GF-D8 (cell line): ENCODE measurements at places on chromosomes 3 and 15.

DNA sequence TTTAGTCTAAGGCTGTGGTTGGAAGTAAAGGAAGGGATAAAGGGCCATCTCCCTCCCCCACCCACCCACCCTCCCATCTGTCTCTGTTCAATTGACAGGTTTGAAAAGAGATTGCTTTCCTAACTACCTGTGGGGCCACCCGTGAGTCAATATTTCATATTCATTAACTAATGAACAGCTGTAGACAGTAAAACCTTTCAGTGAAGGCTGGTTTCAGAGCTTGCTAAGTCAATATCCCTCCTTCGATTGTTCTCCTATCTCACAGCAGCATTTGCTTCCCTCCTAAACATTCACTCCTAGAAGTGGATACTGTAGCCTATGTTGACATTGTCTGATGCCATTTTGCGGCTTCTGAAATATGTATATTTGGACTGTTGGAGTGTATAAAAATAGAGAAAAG, 85.9 kb upstream of the SYNPR start:
- DNase-seq = no peak

- DNase-seq = no peak
Measured at GRCh38 chr15:99542828-99543227, 23.0 kb upstream of the MEF2A start.

DNA sequence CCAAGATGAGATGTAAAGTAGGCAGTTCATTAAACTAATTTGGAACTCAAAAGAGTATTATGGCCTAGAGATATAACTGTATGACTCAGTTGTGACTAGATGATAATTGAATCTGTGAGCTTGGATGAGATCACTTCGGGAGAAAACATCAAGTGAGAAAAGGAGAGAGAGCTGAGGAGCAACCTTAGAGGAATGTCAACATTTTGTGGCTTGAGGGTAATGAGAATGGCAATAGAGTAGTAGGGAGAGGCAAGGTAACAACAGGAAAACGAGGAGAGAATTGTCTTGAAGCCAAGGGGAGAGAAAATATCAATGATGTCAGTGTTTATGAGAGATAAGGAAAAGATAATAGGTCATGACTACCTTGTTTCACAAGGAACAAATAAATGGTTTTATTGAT, 580.2 kb downstream of the NLGN1 start:
- no peak for DNase-seq

DNA sequence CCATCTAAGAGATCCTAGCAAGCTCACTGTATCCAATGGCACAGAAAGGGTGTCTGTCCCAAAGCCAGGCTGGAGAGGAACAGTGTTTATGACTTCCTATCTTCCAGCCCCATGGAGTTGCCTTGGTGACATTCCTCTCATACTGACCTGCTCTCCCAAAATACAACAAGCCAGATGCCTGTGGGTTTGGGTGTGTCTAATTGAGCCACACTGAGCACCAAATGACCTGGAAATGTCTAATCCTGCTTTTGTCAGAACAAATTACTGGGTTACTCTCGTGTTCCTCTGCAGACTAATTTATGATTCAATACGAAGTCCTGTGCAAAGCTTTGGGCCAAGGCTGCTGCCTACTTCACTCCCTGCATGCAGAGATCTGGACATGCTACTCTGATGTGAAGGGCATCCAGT, 98.1 kb upstream of the STRIT1 start:
- DNase-seq = no peak

GRCh38 chr3:15513116-15513515, 8.4 kb downstream of the COLQ start:
- no peak for DNase-seq

DNA sequence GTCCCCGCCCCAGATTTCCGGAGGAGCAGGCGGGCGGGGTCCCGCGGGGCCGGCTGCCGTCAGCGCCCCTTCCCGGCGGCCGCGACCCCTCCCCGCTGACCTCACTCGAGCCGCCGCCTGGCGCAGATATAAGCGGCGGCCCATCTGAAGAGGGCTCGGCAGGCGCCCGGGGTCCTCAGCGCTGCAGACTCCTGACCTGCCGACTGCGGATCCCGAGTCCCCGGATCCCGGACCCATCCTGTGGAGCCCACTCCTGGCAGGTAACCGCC, at the start of gene TRH:
Gene TRH (plus strand): TSS at position 157 of the 269 bp plus-strand sequence. CDS start 1,097 bp downstream, outside the sequence.
- no peak for DNase-seq

DNA sequence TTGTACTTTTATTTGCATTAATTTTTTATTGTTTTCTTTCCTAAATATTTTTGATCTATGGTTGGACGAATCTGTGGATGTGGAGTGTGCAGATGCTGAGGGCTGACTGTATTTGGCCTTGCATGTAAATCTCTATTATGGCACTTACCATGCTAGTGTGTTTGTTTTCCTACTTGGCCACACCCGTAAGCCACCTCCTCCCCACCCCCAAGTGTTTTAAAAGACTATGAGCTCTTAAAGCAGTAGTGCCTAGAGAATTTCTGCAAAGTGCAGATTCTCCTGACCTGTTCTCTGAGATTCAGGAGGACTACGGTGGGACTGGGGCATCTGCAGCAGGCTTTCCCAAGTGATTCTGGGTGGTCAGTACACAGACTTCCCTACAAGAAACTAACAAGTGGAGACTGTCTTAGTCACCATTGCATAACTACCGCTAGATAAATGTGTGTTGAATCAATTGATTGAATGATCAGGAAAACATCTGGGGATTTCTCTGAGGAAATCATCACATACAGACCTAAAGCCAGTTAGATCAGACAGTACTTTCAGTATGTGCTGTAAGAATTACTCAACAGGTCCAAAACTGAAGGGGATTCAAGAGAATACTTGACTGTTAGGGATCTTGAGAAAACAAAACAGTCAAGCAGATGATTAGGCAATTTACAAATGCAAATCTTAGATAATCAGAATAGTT, 6.2 kb upstream of the TIPARP start:
- DNase-seq = no peak

DNA sequence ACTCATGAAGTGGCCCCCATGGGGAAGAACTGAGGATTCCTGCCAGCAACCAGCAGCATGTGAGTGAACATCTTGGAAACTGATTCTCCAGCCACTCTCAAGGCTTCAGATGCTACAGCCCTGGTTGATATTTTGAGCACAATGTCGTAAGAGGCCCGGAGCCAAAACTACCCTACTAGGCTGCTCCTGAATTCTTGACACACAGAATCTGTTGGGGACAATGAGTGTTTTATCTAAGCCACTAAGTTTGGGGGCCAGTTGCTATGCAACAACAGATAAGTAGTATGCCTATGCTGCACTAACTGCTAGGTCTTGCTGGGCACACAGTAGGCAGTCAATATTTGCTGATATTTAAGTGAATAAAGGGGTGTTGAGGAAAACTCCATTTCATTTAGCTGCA, 89.9 kb upstream of the CHL1 start:
- DNase-seq = no peak

DNA sequence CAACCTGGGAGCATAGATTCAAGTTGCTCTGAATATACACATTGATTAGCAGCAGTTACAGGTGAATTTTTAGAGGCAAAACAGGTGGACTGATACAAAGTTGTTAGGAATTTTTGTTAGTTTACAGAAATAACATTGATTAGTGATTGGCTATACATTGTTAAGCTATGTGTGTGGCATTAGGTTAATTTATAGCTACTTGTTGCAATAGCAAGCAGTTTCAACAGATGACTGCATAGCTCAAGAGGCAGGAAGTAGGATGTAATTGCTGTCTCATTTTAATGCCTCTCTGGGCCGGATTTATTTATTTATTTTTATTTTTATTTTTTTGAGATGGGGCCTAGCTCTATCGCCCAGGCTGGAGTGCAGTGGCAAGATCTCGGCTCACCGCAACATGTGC, 99.7 kb downstream of the TCF12 start:
- DNase-seq = no peak

DNA sequence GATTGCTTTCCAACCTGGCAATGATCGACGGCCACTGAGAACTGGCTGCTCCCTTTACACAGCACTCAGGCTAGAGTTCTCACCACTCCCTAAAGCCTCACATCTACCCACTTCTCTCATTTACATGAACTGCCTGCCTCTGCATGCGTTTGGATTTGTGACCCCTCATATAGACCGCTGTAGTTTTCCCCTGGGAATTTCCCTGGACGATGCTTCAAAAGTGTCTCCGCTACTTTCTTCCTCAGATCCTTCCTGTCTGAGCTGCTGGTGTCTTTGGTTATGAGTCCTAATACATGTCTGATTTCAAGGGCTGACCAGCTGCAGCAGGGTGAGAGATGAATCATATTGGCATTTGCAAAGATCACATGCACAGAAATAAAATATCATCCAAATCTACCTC, 116.7 kb upstream of the ETV5 start:
- DNase-seq = no peak

GRCh38 chr15:48798319-48798718, 12.6 kb downstream of the CEP152 start:
- DNase-seq = no peak

- no peak for DNase-seq
Measured at GRCh38 chr3:78348664-78349063, 1308.8 kb downstream of the ROBO2 start.

DNA sequence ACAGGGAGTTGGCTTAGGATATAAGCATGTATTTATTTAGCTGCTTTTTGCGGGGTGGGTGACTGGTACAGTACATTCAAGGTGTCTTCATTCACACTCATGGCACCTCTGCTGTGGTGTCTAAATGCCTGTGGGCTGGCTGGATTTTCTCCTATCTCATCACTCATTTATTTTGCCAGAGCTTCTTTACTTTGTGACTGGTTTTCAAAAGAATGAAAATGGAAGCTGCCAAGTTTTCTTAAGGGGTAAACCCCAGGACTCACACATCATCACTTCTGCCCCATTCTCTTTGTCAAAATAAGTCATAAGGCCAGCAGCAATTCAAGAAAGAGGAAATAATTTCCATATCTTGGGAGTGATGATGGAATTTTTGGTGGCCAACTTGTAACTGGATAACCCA, 493.4 kb upstream of the ALCAM start:
- DNase-seq = no peak

DNA sequence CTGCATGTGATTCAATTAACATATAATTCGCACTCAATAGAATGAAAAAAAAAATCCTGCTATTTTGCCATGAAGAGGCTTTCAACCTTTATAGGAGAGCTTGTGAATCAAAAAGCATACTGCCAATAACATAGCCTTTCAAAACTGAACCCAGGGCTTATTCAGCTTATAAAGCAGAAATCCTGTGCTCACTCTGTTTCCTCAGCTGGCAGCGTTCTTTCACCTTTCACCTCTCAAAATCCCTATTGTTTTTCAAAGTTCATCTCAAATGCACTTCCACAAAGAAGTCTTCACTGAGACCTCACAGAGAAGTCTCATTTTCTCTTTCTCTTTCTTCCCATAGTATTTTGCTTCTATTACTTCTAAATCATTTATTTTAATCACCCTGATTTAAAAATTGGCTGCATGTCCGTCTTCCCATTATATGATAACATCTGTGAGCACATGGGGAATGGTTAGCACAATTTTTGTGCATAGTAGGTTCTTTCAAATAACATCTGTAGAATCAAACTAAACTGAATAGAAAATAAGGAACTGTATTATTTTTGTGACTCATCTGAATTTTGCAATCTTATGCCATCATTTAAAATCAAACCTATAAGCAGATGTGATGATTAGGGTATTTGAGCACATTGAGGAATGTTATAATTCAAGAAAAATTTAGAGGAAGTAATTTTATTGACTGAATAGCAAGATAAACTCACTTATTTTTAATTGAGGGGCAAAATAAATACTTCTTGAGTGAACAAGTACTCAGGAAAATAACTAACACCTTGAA, 373.4 kb downstream of the NLGN1 start:
- DNase-seq = no peak

DNA sequence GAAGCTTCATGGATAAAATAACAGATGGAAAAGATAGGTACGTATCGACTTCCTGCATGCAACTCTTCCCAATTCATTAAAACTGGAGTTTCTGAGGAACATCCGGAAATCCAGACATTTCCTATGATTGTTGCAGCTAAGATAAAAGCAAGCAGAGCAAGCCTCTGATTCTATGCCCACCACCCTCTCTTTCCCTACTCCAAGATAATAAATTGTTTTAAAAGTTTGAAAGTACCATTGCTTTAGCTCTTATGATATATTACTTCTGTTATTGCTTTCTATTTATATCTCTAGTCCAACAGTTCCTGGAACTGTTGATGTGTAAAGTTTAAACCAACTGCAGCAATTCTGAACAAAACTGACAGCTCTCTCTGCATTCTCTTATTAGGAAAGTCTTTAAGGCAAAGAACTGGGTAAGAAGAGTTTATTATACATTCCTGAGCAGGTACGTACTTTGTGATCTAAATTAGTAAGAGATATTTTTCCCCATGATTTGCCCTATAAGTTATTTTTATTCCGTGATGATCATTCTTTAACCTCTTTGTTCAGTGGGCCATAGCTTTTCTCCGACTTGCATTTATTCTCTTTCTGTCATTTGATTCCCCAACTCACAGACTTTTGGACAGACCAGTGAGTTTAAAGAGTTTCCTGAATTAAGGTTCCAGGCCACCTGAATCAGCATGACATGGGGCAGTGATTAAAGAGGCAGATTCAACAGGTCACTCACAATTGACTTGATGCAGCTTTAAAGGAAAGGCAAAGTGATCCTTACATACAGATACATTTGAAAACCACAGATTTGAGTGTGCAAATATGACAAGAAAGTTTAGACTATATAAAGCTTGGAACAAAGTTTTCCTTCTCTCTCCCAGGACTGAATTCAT, 94.2 kb upstream of the THRB start:
- no peak for DNase-seq

GRCh38 chr15:40029979-40030893, 8.7 kb downstream of the SRP14 start:
- DNase-seq = no peak

GRCh38 chr15:89630974-89631901, 24.0 kb downstream of the KIF7 start:
- no peak for DNase-seq

DNA sequence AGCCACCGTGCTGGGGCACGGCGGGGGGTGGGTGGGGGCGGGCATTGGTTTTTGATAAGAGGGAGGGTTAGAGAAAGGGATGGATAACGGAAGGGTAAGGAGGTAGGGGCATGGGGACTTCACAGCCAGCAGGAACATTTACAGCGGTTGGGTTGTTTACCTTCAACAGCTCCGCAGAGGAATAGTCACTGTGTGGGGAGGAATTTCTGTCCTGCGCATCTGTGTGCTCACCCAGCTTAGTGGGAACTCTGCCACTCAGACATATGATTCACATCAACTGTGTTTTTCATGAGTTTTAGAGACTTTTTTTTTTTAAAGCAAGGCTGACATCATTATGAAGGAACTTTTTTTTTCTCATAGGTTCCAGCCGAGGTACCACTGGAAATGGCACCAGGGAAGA, 19.6 kb downstream of the CHRD start:
- no peak for DNase-seq

- no peak for DNase-seq
Measured at GRCh38 chr3:12467746-12468145, 16.5 kb upstream of the TSEN2 start.

DNA sequence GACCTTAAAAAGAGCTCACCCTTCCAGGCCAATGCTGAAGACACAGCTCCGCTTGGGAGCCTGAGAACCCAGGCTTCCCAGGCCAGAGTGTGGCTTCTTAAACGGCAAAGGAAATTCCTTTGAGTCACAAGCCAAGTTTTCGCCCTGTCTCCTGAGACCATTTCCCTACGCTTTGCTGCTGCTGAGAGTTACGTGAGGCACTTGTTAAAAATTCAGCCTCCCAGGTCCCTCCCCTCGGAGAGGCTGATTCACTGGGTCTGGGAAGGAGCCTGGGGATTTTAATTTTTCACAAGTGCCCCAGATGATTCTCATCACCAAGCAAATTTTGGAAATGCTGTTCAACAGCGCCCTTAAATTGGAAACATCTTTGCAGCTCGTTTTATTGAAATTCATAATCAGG, 25.5 kb downstream of the RLBP1 start:
- no peak for DNase-seq

GRCh38 chr3:38312356-38312755, 30.3 kb downstream of the SLC22A14 start:
- DNase-seq = no peak
